ENCODE measurements at places on chromosomes 7 and 10.

DNA sequence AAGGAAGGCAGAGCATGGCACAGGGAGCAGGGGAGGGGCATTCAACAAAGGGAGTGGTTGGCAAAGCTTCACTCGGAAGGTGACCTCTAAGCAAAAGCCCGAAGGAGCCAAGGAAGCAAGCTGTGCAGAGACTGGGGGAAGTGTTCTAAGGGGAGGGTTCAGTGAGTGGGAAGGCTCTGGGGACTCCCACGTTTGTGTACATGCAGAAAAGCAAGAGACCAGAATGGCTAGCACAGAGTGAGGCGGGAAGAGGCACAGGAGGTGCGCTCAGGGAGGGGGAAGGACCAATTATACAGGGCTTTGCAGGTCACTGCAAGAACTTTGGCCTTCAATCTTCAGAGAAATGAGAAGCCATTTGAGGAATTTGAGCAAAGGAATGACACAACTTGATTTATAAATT, 7.4 kb downstream of the ARHGAP21 start:
- no peak for DNase-seq

DNA sequence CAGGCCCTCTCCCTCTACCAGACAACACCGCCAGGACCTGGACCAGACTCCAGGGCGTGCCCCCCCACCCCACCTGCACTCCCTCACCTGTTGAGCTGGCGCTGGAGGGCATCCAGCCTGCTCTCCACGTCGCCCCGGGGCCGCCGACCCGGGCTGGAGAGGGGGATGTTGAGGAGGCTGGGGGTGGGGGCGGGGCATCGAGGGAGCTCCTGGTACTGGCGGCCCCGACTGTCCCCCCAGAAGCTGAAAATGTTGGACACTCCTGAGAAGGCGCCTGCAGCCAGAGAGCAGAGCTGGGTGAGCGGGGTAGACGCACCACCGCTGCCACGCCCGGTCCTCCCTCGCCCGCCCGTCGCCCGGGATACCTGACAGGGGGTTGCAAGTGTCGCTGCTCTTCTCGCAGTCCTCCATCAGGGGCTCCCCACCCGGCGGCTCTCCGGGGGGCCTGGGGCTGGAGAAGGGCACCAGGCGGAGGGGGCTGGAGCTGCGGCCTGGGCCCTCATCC, 30.8 kb downstream of the KCNH2 start:
- DNase-seq, result no peak

GRCh38 chr7:81004098-81004497, 85.2 kb upstream of the SEMA3C start:
- DNase-seq, result no peak

- DNase-seq, result no peak
Measured at GRCh38 chr10:91220954-91221675, 652 bp downstream of the PCGF5 start.

GRCh38 chr7:140518370-140519006, 39.2 kb upstream of the MKRN1 start:
- no peak for DNase-seq

DNA sequence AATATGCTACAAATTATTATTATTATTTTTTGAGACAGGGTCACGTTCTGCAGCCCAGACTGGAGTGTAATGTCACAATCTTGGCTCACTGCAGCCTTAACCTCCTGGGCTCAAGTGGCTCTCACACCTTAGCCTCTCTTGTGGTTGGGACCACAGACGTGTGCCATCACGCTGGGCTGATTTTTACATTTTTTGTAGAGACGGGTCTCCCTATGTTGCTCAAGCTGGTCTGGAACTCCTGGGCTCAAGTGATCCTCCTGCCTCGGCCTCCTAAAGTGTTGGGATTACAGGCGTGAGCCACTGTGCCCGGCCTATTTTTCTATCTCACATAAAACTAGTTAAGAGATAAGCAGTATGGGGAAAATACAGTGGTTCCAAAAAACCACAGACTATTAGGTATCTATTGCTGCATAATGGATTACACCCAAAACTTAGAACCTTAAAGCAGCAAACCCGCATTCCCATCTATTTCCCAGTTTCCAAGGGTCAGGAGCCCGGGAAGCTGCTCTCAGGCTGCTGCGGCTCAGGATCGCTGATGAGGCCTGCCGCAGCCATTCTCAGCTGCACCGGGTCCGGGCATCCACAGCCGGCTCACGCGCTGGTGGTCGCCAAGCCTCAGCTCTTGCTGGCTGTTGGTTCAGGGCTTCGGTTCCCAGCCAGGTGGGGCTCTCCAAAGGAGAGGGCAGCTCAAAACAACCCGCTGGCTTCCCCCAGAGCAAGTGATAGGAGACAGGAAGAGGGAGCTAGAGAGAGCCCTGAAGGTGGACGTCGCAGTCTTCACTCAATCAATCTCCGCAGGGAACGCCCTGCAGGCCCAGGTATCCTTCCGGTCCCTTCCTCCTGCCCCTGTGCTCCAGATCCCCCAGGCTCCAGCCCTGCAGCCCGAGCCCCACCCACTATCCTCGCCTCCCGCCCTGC, 128.2 kb downstream of the UBE2H start:
- DNase-seq, result peak; percentile 2

- no peak for DNase-seq
Measured at GRCh38 chr7:18890885-18891621, 226.4 kb downstream of the TWIST1 start.

DNA sequence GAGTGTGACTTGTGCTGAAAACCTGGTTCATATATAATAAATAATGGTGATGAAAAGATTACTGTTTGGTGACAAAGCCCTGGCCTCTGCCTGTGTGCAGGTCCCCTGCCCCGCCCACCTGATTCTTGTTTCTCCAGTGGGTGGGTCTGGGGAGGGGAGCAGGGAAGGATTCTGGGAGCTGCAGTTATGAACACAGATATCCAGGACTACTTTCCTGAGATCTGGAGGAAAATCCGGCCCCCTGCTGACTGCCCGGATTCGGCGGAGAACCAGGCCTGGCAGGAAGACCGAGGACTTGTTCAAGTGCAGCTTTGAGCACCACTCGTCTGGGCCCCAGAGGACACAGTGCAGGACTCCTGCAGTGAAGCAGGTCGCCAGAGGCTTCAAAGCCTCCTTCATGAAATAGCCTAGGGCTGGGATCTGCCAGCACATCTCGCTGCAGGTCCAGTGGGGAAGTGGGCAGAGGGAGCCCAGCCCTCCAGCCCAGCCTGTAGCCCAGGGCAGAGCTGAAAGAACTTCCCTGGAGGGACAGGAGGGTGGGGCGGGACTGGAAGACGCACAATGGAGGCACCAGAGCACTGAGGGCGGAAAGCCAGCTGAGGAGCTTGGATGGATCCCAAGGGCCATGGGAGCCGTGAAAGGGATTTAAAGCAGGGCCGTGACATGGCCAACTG, 7.0 kb downstream of the ATP6V0E2 start:
- DNase-seq, result no peak

- DNase-seq, result peak; percentile 34
Measured at GRCh38 chr7:42843205-42843800, 68.6 kb downstream of the C7orf25 start.

DNA sequence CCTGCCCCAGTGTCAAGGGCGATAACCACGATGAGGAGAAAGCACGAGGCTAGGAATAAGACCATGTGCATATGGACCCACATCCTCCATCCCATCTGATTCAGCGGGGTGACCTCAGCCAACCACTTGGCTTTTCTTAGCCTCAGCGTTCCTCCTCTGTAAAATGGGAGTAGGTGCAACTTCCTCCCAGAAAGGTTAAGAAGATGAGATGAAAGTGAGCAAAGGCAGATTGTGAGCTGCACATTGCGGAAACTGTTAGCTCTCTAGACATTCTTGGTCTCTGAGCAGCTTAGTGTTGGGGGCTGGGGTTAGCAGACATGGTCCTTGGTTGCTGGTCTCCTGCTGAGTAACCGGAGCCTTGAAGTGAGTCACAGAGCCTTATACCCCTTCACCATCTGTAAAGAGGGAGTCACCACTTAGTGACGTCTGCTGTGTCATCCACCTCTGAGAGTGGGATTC, 497.3 kb upstream of the GALNT17 start:
- DNase-seq, result no peak

GRCh38 chr7:138980563-138981291, 462 bp downstream of the KIAA1549 start:
- DNase-seq, result no peak

DNA sequence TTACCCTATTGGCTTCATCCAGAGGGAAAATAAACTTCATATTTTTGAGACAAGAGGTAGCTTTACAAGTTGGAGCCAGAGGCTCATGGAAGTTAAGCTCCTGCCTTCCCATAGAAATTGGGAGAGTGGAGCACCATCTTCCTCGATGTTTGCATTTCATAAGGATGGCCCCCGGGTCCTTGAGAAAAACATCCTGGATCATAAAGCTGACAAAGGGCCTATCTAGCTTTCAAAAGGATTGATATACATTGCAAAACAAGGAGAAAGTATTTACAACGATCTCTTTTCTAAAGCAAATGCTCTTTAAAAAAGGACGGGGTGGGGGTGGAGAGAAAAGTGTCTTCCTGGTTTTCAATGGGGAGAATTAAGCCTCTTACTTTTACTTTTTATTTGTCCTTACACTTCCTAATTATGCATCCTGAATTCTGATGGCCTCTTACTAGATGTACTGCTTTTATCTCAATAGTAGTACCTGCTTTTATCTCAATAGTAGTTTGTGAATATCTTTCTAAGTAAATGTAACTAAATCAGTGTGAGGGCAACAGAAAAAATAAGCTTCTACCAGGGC, 65.6 kb downstream of the PTPRZ1 start:
- DNase-seq, result no peak

DNA sequence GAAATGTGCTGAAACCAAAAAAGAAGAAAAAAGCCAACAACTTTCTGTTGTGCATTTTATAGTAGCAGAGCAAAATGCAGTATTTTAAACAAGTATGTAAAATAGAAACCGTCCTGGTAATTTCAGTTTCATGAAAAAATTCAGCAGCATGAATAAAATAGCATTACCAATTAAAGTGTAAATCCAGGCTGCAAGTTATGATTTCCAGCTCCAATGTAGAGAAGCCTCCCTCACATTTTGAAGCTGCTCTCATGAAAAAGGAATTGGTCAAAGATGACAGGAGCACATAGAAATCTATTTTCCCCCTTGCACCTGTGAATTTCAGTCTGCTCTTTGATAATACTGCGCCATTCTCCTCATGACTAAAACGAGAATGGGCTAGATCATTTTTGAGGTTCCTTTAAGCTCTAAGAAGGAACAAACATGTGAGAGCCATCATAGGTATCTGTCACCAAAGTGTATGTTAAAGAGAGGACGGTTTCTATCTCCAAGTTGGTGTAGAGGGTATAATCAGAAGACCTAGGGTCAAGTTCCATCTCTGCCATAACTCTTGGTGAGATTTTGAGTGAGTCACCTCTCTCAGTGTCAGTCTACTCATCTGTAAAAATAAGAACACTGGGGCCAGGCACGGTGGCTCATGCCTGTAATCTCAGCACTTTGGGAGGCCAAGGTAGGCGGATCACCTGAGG, 107.5 kb downstream of the MTPAP start:
- no peak for DNase-seq

Data from skin of body (tissue), 3 donors.